Fibroblast of lung (primary cell): ENCODE measurements at places on chromosomes 2 and 18. TPM values are rescaled to one million over a fixed set of nuclear protein-coding genes. Genes with fewer than 3 reads are reported as not detected.

DNA sequence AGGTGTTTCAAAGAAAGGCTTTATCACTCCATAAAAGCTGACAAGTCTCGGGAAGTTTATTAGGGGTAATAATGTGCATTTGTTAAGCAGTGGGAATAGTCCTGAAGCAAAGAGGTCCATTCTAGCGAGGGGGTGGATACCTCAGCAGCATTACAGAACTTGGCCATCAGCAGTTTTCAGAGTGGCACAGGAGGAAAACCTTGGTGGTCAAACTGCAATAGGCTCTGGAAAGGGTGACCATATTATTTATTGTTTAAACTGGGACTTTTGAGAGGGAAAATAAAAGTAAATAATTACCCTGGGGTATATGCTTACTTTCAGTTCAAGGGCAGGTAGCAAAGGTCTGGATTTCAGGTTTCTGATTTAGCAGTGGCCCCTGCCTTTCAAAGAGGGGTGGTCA lies 115.5 kb upstream of the KLHL14 start:
- DNase-seq = no peak
- H3K36me3 ChIP-seq = no peaks in the 10 kb centered on the region
- no peak overlapping the region for H3K4me3 ChIP-seq
- no peaks in the 10 kb centered on the region for H3K27me3 ChIP-seq
- no peak overlapping the region for H3K27ac ChIP-seq

DNA sequence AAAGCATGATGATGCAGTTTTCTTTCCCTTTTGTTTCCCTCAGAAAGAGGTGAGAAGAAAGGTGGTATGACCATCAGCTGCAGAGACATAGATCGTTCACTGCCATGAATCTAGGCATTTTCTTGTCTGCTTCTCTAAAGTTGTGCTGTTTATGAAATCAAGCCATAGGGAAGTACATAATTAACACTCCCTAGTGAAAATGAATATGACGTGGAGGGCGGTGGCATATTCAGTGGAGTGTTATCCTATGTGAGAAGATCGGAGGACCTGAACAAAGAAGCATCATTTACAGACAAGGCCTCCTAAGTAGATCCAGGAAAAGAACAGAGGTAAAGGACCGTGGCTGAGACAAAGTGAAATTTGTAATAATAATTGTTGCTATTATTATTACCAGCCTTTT lies 509.0 kb upstream of the SLC39A10 start:
- no peaks in the 10 kb centered on the region for H3K4me1 ChIP-seq
- DNase-seq = no peak
- no peak overlapping the region for H3K4me3 ChIP-seq
- no peak overlapping the region for H3K27ac ChIP-seq
- H3K27me3 ChIP-seq = no peaks in the 10 kb centered on the region

GRCh38 chr2:128901572-128902391 lies 583.1 kb upstream of the HS6ST1 start:
- H3K27ac ChIP-seq = no peak overlapping the region
- H3K36me3 ChIP-seq = no peaks in the 10 kb centered on the region
- no peaks in the 10 kb centered on the region for H3K4me1 ChIP-seq
- H3K4me3 ChIP-seq = no peak overlapping the region

DNA sequence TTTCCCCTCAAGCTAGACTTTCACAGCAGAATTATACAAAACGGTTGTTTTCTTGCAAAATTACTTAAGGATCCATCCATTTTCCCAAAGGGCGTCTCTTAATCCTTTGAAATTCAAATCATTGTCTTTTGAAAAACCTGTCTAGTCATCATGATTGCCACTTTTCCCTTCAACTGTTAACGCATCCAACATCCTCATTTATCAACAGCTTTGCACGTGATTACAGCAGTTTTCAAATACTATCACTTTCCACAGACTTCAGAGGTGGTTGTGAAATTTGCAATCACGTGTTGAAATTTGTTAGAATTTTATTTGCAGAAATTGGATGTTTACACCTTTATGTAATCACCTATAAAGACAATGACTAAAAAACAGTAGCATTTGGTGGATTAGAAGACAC lies 304.4 kb upstream of the SLC39A10 start:
- no peaks in the 10 kb centered on the region for H3K4me1 ChIP-seq
- no peaks in the 10 kb centered on the region for H3K36me3 ChIP-seq
- H3K4me3 ChIP-seq = no peak overlapping the region
- no peaks in the 10 kb centered on the region for H3K27me3 ChIP-seq

GRCh38 chr2:40240070-40240469 lies 211.8 kb downstream of the SLC8A1 start:
- no peaks in the 10 kb centered on the region for H3K27me3 ChIP-seq
- H3K36me3 ChIP-seq = no peaks in the 10 kb centered on the region
- peak; percentile 85 for DNase-seq
- H3K4me3 ChIP-seq = no peak overlapping the region

GRCh38 chr2:15378148-15378908 lies 182.8 kb downstream of the NBAS start:
- no peak overlapping the region for H3K4me3 ChIP-seq
- DNase-seq = no peak
- H3K4me1 ChIP-seq = no peaks in the 10 kb centered on the region
- H3K27ac ChIP-seq = no peak overlapping the region

DNA sequence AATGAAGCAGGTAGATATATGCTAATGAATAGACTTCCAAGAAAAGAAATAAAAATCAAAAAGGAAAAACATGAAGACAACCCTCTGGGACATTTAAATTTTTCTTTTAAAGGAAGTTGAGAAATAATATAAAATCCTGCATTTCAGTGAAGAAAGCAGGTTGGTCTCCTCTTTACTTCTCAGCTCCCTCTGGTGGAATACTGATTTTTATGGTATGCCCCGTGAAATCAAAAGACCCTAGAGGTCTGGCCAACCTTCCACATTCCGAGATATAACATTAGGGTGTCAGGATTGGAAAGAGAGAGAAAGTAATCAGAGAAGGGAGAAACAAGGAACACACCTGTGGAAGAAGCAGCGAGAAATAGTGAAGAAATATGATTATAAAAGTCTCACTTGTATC lies 72.7 kb downstream of the DNER start:
- H3K36me3 ChIP-seq = no peaks in the 10 kb centered on the region
- no peak overlapping the region for H3K4me3 ChIP-seq
- DNase-seq = no peak
- H3K27me3 ChIP-seq = no peaks in the 10 kb centered on the region
- H3K4me1 ChIP-seq = no peaks in the 10 kb centered on the region
- H3K27ac ChIP-seq = no peak overlapping the region

DNA sequence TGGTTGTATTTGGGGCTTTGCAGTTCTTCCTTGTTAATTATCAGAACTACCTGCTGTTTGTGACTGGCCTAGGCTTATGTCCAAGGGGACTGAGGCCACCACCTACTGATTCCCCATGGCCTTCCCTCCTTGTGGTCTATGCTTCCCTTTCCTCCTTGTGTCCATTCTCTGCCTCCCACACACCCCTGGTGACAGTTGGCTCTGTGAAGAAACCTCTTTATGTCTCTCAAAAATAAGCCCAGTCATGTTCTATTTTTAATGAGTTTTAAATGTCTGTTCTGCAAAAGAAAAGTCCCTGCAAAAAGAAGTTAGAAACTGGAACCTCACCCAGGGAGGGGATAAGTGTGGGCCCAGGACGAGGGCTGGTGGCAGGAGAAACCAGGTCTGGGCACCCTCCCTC lies 105.0 kb downstream of the SMC6 start:
- no peak overlapping the region for H3K4me3 ChIP-seq
- no peaks in the 10 kb centered on the region for H3K36me3 ChIP-seq
- peaks cover 12% of the 10 kb centered on the region for H3K4me1 ChIP-seq
- no peak overlapping the region for H3K27ac ChIP-seq
- H3K27me3 ChIP-seq = no peaks in the 10 kb centered on the region

DNA sequence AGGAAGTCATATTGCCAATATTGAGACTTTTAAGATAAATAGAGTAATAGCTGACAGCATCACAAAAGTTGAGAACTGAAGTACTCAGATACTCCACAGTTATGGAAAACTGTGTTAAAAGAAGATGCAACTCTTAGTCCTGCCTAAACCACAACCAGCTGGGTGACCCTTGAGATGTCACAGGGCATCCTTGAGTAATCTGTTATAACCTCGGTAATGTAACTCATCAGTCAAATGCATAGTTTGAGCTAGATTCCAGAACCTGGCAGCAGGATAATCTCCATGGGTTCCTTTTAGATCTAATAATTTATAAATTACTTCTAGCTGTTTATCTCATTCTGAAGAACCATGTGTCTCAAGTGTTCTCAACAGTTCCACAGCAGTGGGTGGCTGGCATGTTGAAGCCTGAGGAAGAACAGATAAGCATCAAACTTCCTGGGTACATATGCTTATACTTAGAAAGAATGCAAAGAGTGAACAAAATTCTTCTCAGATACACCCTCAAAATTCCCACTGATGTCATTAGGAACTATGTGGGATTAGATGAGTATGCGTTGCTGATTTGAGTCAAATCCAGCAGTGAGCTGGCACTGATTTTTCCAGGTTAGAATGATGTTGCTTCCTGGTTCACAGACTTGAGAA lies 304.1 kb upstream of the ERBB4 start:
- H3K4me3 ChIP-seq = no peak overlapping the region
- peak overlapping the region; percentile 86 for H3K27ac ChIP-seq
- H3K4me1 ChIP-seq = peaks cover 15% of the 10 kb centered on the region
- no peaks in the 10 kb centered on the region for H3K27me3 ChIP-seq
- peak; percentile 88 for DNase-seq

GRCh38 chr2:98433363-98433964 lies 11.2 kb upstream of the INPP4A start:
- no peak for DNase-seq
- H3K27me3 ChIP-seq = no peaks in the 10 kb centered on the region
- no peaks in the 10 kb centered on the region for H3K4me1 ChIP-seq
- no peak overlapping the region for H3K4me3 ChIP-seq
- no peaks in the 10 kb centered on the region for H3K36me3 ChIP-seq

DNA sequence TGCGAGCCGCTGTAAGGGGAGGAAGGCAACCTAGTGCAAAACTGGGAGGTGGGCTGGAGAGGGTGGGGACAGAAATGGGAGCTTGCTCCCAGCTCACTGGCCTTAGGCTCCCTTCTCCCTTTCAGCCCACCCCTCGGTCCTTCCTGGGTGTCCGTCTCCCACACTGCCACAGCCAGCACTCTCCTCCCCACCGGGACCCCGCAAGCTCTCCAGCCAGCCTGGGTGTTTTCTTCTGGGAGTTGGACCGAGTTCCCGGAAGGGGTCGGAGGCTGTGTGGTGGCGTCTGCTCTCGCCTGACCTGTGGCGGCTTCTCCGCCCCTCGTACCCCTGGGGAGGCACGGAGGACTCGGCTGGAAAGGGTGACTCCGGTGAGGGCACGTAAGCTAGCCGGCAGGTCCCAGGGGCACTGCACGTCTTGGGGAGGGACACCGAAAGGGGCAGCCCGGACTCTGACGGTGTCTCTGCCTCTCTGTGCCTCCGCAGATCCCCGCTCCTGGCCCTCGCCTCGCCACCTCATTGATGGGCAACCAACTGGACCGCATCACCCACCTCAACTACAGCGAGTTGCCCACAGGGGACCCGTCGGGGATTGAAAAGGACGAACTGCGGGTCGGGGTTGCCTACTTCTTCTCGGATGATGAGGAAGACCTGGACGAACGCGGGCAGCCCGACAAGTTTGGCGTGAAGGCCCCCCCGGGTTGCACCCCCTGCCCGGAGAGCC lies 1.1 kb downstream of the LRATD1 start:
- no peaks in the 10 kb centered on the region for H3K36me3 ChIP-seq
- H3K4me3 ChIP-seq = peak overlapping the region; percentile 57
- H3K27ac ChIP-seq = no peak overlapping the region
- peaks cover 20% of the 10 kb centered on the region for H3K27me3 ChIP-seq
- DNase-seq = no peak

GRCh38 chr18:6682437-6683111 lies 46.9 kb upstream of the ARHGAP28 start:
- no peaks in the 10 kb centered on the region for H3K27me3 ChIP-seq
- H3K4me3 ChIP-seq = no peak overlapping the region
- peak; percentile 9 for DNase-seq
- no peaks in the 10 kb centered on the region for H3K4me1 ChIP-seq
- no peaks in the 10 kb centered on the region for H3K36me3 ChIP-seq

The ABCG5 gene
- not detected in 2 replicates for total RNA-seq

The MAP2 gene
- total RNA-seq = 15.7 and 51.0 TPM in 2 replicates

The TEKT4 gene
- not detected in 2 replicates for total RNA-seq

The WDR54 gene
- 23.9 and 27.1 TPM in 2 replicates for total RNA-seq

The ERFE gene
- 1.3 and 1.5 TPM in 2 replicates for total RNA-seq

The SYT4 gene
- total RNA-seq = not detected in 2 replicates

The AQP12B gene
- total RNA-seq = not detected in 2 replicates

The GNAL gene
- total RNA-seq = 0.50 and 0.77 TPM in 2 replicates

The FAM237A gene
- total RNA-seq = not detected in 2 replicates

The SIX3 gene
- total RNA-seq = not detected in 2 replicates
